ENCODE measurements at places on chromosomes 11 and 22.

DNA sequence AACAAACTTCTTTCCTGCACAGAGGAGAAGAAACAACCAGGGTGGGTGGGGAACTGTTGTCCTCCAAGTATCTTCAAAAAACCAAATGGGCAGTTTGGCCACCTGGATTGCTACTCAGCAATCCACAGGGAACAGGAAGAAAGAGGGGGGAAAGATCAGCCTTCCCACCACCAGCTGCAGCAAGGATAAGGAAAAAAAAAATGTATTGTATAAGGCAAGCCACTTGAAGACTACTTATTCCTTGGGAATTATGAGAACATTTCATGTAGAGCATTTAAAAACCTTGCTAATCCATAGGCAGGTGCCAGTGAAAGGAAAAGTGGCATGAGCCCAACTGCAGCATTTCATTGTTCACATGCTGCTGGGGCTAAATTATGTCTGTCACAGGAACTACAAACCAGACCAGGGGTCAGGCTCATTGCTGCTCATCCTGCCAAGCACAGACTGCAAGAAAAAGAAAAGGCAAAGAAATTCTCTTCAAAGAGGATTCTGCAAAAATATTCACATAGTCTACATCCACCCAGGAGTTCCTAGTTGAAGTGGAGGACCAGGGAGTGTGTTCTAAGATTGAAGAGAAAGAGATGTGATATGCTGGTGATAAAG is 2.2 kb downstream of the RAB30 start:
- no peak for DNase-seq

- no peak for DNase-seq
Measured at GRCh38 chr22:27843441-27843840, 41.9 kb upstream of the MN1 start.

- DNase-seq, result no peak
Measured at GRCh38 chr22:19942157-19943081, 801 bp upstream of the TXNRD2 start.

GRCh38 chr22:50190941-50191741 is 5.4 kb downstream of the TRABD start:
- DNase-seq, result no peak

DNA sequence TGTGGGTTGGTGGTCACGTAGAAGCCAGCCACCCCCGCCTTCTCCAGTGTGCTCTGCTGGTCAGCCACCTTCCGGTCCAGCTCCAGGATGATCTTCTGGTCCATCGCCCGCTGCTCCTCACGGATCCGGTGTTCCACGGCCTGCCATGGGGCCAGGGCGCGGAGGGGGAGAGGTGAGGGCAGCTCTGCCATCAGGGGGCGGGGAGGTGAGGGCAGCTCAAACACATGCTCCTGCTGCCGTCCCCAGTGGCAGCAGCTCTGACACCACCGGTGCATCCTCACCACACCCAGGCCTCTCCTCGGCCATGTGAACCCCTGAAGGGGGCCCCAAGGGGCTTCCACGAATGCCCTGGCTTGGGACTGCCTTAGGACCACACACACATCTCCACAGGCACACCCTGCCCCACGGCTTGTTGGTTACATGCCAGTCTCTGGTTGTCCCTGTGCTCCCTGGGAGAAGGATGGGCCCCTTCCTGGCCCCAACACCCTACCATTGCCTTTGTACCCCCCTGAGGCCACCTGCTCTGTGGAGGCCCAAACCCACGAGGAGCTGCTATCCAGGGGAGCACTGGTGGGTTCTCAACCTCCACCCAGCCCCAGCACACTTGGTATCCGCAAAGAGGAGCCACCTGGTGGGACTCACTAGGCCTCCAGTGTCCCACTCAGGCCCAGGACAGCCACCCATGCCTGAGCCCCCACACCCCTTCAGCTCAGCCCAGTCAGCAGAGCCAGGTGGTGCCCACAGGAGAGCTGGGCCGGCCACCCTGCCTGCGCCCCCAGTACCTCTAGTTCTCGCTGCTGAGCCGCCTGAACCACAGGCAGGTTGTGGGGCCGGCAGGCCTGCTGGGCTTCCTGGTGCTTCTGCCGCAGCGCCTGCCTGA is 4.3 kb downstream of the DGCR6L start:
- DNase-seq, result no peak

DNA sequence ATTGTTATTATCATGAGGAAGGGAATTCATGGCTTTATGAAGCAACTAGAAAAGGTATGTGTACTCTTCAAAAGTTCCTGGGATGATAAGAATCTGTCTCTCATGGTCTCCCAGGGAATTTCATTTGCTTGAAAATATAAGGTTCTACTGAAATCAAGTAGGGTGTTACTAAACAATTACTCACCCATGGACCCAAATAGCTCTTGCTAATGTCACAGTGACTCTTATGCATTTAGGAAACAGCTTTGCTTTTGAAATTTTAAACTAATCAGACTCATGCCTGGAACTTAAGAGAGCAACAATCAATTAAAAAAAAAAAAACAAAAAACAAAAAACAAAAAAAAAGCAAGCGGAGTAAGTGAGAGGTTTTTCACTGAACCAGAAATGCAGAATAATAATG is 1546.3 kb upstream of the TENM4 start:
- no peak for DNase-seq

DNA sequence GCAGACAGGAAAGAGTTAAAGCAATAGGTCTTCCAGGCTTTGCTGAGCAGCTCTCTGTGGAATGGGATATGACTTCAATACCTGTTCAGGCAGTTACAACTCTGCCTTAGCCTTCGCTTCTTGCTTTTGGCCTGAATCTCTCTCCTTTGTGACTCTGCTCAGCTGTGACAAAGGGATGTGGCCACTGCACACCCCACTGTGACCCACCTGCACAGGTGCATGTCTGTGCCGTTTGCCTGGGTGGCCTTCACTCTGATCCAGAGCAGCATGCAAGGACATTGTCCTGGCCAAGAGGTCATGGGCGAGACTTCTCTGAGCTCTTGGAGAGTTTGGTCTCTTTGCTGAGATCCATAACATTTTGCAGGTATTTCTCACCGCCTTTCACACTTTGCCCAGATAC is 891.3 kb downstream of the BRD1 start:
- DNase-seq, result no peak

- DNase-seq, result no peak
Measured at GRCh38 chr22:32859743-32860142, 58.2 kb downstream of the TIMP3 start.

GRCh38 chr11:1505480-1505879 is 18.9 kb upstream of the MOB2 start:
- DNase-seq, result peak; percentile 52

DNA sequence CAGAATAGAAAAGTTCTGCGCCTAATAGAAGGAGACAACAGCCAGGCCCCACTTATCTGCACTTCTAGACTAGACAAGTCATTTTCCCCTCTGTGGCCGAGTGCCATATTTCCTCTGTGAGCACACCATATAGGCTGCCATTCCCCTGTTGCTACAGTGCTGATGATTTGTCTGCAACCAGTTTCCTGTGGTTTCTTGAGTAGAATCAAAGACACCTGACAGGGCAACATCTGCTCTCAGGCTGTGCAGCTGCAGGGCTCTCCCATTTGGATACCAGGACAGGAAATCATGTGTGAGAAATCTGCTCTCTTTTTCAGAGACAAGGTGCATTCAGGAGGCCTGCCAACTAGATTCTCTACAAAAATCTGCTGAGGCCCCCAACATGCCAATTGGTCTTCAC is 879.3 kb downstream of the DLG2 start:
- DNase-seq, result no peak

DNA sequence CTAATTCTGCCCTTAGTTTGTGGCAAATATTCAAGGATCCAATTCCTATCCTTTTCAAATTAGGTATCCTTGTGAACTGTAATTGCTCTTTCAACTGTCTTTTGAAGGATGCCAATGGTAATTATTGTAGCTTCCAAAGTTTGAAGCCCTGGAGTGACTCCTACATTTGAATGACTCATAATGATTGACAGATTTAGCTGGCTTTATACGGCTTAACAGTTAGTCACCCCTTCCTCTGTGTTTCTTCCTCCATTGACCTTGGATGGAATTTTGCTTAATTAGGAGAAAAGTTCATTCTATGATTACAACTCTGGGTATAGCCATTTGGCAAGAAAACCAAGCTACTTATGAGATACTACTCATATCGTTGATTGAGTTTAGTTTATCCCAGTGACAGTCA is 639.3 kb upstream of the KIRREL3 start:
- no peak for DNase-seq
